ENCODE measurements at places on chromosomes 7 and 10. TPM values are rescaled to one million over a fixed set of nuclear protein-coding genes. Genes with fewer than 3 reads are reported as not detected.

ZNF425 gene
- total RNA-seq, result 2.3 TPM

C10orf67 gene
- not detected for total RNA-seq

MUC12 gene
- total RNA-seq, result not detected

STAMBPL1 gene
- 1.2 TPM for total RNA-seq

MYL10 gene
- not detected for total RNA-seq

ITGA8 gene
- 0.57 TPM for total RNA-seq
